ENCODE measurements at places on chromosomes 3 and 15.

GRCh38 chr3:71075494-71075893, 508.0 kb downstream of the FOXP1 start:
- DNase-seq: no peak

GRCh38 chr15:25789211-25789610, 73.9 kb downstream of the ATP10A start:
- peak; percentile 57 for DNase-seq

DNA sequence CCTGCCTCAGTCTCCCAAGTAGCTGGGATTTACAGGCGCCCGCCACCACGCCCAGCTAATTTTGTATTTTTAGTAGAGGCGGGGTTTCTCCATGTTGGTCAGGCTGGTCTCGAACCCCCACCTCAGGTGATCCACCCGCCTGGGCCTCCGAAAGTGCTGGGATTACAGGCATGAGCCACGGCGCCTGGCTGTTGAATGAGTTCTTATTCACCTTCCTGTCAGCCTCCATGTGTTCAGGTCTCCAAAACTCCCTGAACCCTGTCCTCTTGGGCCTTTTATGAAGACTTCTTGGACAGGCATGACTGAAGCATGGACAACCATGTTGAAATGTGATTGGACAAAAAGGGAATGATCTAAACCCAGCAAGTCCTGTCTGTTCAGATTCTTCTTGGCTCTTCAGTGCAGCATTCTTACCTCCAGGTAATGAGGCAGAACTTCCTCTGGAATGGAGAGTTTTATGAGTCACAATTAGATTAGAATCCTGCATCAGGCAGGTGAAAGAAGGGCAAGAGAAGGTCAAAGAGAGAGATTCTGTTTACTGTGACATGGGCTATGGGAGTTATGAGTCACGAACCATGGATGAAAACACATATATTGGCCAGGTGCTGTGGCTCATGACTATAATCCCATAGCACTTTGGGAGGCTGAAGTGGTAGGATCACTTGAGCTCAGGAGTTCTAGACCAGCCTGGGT, 23.1 kb upstream of the EIF4A2 start:
- no peak for DNase-seq

GRCh38 chr3:152258448-152259393, 10.0 kb upstream of the MBNL1 start:
- DNase-seq: peak; percentile 92

GRCh38 chr3:20510396-20510795, 324.4 kb upstream of the SGO1 start:
- DNase-seq: no peak

DNA sequence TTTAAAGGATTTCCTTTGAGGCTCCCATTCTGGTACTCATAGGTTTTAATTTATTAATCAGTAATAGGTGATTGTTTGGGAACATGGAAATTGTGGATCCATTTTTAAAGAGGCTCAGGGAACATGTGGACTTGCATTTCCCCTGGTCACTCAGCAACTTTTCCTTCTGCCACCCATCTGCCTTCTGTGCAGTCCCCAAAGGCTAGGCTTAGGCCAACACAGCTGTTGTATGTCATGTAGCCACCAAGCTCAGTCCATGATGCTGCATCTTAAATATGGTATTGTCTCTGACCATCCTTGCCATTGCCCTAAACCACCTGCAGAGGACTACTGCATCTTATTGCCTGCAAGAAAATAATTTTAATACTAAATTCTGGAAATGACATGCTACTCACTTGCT, 416.7 kb upstream of the SEMA6D start:
- no peak for DNase-seq

- no peak for DNase-seq
Measured at GRCh38 chr15:39442898-39443297, 138.0 kb upstream of the THBS1 start.

GRCh38 chr15:65363306-65363705, 14.5 kb downstream of the IGDCC3 start:
- no peak for DNase-seq

DNA sequence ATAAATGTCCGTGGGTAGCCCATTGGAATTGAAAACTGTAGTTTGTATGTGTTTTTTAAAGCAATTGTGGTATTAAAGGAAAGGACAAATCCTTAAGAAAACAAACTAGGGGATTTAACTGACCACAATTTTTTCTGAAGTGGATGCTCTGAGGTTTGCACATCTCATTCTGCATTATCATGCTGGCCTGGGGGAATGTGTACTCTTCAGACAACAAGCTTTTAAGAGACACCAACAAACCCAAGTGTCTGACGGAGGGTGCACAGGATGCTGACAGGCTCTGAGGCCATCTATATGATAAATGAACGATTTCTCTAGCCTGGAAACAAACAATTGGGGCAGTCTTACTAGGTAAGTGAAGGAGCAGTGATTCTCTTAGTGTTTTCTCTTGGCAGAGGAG, 9.1 kb downstream of the LINS1 start:
- DNase-seq: no peak

DNA sequence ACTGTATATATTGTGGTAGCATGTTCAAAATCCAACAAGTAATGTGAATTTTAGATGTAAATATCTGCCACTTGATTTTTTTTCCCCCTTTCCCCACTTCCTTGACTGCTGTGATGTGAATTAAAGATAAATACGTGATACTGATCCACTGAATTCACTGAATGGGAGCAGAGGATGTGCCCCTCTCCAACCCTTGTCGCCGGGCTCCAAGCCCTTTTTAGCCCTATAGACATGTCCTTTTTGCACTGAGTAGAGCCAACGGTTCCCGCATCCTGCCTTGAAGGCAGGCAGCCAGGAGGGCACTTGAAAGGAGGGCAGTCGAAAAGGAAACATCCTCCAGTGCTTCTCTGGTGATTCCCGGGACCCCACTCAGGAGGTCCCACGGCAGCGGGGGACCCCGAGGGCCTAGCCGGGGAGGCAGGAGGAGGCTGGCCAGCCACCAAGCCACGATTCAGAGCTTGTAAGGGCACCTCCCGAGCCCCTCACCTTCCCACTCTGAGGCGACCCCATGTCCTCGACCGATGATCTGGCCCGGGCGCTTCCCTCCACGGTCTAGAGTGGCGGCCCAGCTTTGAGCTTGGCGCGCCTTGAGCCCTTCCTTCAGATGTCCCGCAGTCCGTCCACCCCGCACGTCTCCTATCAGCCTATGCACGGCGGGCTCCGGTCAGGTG, 901 bp upstream of the MANF start:
- no peak for DNase-seq

- peak; percentile 96 for DNase-seq
Measured at GRCh38 chr3:52090131-52090932, 34.0 kb upstream of the DUSP7 start.

DNA sequence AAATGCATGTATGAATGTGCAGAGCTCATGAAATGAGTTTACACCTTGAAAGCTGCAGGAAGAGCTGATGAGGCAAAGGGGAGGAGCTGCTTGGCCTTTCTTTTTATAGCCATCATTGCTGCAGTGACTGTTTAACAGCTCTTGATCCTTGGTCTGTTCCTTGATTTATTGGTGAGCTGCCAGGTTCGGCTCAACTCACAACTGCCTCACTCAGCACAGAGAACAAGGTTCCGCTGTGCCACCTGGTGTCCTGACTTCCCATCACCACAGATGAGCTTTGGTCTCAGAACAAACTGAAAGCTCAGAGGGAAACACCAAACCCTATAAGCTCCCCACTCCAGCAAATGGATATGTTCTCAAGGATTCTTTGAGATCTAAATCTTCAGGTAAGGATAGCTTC, 626.1 kb downstream of the MAGI1 start:
- DNase-seq: peak; percentile 11

DNA sequence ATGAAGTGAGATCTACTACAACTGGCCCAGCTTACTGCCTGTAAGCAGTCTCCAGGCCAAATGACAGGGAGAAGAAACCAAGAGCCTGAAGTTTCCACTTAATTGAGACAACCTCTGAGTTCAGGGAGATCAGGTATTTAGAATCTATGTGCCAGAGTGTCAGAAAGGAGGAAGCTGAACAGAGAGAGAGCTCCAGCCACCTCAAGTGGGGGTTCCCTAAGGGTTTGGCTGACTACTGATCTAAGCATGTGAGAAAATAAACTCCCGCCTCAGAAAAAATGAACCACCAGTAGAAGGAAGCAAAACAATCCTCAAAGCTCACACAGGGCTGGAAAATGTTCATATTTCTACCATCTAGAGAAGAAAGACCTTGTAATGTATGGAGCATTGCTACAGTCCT, 25.0 kb downstream of the ADAM10 start:
- DNase-seq: peak; percentile 60

GRCh38 chr3:5442106-5442785, 254.7 kb downstream of the EDEM1 start:
- no peak for DNase-seq

- DNase-seq: no peak
Measured at GRCh38 chr15:100831467-100831866, 48.2 kb upstream of the ALDH1A3 start.

DNA sequence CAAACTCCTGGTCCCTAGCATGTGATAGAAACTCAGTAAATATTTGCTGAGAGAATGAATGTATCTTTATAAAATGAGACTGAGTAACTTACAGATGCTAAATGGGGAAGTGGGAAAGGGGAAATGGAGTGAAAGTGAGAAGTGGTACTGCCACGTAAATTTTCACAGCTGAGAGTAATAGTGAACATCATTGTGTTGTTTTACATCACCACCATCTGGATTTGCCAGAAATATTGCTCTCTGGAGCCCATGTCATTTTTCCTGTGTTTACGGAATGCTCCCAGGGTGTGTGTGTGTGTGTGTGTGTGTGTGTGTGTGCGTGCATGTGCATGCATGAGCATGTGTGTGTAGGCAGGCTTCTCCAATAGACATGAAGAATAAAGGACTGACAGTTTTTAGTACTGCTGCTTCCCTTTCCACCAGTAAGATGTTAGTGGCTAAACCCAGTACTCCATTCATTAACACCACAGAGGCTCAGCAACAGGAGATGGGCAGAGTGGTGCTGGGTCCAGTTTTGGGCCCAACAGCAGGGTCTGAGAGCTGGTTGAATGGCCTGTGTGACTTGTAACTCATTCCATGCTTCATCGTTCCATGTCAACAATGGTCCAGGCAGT, 57.3 kb downstream of the DIPK2A start:
- no peak for DNase-seq

- DNase-seq: peak; percentile 41
Measured at GRCh38 chr3:178277605-178278004, 258.6 kb upstream of the KCNMB2 start.

DNA sequence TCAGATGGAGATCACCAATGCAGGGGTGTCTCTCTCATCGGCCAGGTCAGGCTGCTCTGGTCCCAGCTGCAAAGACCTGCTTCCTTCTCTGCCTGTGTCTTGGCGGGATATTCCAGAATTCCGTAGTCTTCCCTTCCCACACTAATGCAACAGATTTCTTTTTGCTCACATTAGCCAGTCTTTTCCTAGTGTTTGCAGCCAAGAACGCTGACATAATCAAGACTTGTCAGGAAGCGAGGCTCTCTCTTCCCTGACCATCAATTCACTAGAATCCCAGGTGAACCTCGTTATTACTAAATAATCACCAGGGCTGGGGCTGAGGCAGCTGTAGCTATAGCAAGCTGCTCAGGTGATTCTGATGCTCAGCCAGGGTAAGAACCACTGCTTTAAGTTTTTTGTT, 43.2 kb upstream of the ACKR4 start:
- no peak for DNase-seq

DNA sequence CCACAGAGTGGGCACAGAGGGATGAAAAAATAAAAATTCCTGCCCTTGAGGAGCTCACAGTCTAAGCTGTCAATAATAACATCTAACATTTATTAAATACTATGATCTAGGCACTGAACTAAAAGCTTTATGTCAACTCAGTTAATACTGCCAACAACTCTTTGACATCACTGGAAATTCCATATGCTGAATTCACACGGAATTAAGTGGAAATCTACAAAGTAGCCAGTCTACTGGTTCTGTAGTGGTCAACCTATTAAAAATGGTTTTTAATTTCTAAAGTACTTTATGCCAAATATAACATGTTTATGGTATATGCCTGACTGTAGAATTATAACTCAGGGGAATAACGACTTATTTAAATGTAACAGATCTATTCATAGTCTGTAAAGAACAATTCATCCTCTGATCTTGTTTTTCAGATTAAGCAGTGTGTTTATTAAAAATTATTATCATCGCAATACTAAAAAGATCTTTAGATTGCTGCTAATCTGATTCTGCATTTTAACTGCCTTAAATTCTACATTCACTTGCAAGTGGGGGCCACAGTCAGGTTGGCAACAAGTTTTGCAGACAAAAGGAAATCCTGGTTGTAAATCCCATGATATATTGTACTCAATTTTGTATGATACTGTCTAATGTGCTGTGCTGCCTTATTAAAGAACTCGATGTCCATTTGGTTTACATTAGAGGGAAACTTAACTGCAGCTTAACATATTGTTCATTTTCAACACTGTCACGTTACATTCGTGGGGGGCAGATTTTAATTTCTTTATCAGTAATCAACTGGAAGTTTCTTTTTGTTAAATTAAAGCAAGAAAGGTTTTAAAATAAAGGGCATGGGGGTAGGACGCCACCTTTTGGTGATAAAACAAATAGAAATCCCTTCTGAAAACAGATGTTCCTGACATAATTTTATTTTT, 2.6 kb upstream of the FOXP1 start:
- DNase-seq: peak; percentile 59

- DNase-seq: peak; percentile 61
Measured at GRCh38 chr3:159126261-159127020, 324.6 kb downstream of the MFSD1 start.

- peak; percentile 90 for DNase-seq
Measured at GRCh38 chr15:95840004-95840403, 490.5 kb upstream of the NR2F2 start.

- DNase-seq: no peak
Measured at GRCh38 chr3:174097686-174098085, 700.1 kb downstream of the NLGN1 start.

DNA sequence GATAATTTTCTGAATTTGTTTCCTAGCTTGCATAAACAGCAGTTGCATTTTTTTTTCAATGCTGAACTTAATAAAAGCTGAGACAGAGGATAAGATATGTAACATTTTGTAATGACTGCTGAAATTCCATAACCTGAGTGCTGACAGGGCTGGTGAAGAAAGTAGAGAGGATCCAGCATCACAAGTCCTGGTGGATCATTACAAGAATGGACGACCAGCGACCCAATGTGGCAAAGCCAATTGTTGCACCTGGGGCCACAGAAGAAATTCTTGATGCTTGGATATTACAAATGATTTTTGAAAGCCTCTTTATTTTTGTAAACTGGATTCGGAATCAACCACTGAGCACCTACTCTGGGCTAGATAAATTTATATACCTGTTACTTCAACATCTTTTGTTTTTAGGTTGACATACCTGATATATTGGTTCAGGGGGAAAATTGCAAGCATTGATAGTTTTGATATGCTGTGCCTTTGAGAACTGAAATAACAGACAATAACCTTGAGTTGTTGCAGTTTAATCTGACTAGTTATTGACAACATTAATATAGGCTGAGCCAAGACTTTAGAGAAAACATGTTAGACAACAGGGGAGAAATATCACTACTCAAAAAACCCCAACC, 3.9 kb upstream of the ACTL6A start:
- peak; percentile 82 for DNase-seq

GRCh38 chr15:76994971-76995945, at the start of gene PSTPIP1:
Gene PSTPIP1 (plus strand): TSS chr15:76995126. CDS start chr15:76995574, 448 bp downstream.
- DNase-seq: no peak
